ENCODE measurements at places on chromosomes 12 and 14.

GRCh38 chr12:108101605-108102175 is 27.4 kb upstream of the WSCD2 start:
- DNase-seq, result no peak

DNA sequence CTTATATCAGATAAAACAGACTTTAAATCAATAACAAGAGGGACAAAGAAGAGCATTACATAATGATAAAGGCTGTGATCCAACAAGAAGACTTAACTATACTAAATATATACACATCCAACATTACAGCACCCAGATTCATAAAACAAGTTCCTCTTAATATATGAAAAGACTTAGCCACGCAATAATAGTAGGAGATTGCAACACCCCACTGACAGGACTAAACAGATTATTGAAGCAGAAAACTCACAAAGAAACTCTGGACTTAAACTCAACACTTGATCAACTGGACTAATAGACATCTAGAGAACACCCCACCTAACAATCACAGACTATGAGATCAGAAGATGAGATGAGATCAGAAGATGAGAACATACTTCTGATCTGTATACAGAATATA is 5.7 kb upstream of the CLEC14A start:
- no peak for DNase-seq

DNA sequence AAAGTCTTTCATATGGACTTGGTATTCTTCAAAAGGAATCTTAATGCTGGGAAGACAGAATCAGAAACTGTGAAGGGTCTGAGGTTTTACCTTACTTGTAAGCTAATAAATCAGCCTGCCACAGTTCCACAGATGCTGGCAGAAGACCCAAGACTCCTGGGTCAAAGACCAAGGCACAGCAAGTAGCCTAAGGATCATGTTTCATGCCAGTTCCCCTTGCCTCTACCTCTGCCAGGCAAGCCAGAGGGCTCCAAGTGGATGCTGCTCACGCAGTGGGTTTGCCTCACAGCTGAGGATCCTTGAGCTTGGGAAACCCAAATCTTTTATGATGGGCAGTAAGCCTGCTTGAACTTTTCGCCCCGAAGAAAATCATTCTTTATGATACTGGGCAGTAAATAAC is 15.2 kb upstream of the RXYLT1 start:
- no peak for DNase-seq

- DNase-seq, result no peak
Observed at GRCh38 chr14:33793398-33794110, 157.3 kb downstream of the EGLN3 start.

- DNase-seq, result no peak
Observed at GRCh38 chr12:101581190-101581589, 13.6 kb upstream of the MYBPC1 start.

GRCh38 chr14:38016497-38016896 is 191.2 kb upstream of the SSTR1 start:
- no peak for DNase-seq

GRCh38 chr12:66453844-66454243 is 151.6 kb downstream of the HELB start:
- no peak for DNase-seq

- DNase-seq, result no peak
Observed at GRCh38 chr14:103260629-103261124, 73.4 kb upstream of the EIF5 start.

DNA sequence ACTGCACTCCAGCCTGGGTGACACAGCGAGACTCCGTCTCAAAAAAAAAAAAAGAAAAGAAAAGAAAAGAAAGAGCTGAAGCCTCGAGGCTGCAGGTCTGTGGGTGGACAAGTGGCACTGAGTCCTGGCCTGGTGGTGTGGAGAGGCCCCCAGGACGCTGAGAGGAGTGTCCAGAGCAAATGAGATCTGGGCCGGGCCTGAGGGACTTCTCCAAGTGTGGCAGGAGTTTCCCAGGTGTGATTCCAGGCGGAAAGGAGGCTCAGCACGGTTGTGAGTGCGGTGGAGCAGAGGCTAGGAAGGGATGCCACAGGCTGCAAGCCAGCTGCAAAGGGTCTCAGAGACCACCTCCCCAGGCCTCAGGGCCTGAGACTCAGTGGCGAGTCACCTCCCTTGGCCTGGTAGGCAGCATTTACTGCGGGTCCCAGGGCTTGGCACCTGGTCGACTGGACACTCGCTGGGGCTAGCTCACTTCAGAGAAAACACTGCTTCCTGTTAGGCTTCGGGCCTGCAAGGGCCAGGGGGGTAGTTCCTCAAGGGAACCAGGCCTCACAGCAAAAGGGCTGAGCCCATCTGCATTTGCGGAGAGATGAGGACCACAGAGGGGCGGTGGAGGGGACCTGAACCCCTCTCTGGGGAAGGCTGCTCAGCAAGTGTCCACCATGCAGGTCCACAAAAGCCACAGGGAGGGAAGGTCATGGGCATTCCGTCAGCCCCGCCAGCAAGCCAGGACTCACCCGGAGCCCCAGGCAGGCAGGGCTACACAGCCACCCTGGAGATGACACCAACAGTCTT is 11.7 kb downstream of the TTC7B start:
- no peak for DNase-seq

- DNase-seq, result no peak
Observed at GRCh38 chr12:89781156-89781555, 72.5 kb upstream of the ATP2B1 start.

- DNase-seq, result peak; percentile 53
Observed at GRCh38 chr14:76810953-76811400, 1.7 kb downstream of the ANGEL1 start.

DNA sequence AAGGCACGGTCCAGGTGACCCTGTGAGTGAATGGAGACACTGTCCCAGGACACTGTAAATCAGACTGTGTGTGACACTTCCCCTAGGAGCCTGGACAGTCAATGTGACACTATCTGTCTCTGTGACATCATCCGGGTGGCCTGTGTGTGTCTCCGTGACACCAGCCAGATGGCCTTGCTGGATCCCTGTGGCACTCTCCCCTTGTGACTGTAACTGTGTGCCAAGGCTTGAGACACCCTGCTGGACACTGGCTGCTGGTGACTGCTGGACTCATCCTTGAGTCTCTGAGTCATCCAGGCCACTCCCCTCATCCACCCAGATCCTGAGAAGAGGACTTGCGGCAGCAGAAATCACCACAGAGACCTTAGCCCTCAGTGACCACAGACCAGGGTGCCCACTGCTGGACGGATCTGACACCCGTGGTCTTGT is 51.6 kb downstream of the MVK start:
- DNase-seq, result no peak

DNA sequence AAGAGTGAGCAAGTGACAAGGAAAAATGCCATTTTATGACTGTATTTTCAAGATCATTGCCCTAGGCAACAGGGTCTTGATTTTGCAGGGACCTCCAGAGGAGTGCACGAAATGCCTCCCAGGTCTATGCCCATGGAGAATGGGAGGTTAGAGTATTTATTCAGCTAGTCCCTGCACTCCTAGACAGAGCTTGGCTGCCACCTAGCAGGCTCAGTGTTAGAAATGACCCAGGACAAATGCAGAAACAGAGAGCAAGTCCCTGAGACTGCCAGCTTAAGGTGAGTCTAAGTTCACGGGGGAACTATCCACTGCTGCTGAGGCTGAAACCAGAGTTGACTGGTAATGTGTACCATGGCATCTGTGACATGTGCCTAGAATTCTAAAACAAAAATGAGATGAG is 506.4 kb downstream of the MED13L start:
- no peak for DNase-seq

DNA sequence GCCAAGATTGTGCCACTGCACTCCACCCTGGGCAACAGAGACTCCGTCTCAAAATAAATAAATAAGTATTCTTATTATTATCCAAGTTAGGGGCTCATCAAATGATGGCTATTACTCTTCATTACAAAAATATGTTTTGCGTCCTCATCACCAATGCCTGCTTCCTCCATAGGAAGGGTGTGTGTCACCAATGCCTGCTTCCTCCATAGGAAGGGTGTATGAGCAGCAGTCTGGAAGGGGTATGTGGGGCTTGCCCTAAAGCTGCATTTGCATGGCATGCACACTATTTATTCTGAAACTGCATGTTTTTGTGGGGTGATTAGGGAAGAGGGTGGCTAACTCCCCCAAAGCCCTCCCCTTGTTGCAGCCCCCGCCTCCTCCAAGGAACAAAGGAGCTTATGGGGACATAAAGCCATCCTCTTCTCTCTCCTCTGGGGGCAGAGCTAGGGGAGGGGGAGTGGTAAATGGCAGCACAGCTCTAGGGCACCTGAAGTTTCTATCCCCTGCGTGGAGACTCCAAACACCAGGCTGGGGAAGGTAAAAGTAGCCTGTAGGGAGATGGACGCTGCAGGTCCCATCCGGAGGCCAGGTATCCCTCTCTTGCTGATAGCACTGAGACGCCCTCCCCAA is 1.3 kb downstream of the CAMKK2 start:
- no peak for DNase-seq

- no peak for DNase-seq
Observed at GRCh38 chr12:85275374-85275773, 4.6 kb upstream of the ALX1 start.

GRCh38 chr14:93946541-93947090 is 19.5 kb downstream of the FAM181A start:
- no peak for DNase-seq

DNA sequence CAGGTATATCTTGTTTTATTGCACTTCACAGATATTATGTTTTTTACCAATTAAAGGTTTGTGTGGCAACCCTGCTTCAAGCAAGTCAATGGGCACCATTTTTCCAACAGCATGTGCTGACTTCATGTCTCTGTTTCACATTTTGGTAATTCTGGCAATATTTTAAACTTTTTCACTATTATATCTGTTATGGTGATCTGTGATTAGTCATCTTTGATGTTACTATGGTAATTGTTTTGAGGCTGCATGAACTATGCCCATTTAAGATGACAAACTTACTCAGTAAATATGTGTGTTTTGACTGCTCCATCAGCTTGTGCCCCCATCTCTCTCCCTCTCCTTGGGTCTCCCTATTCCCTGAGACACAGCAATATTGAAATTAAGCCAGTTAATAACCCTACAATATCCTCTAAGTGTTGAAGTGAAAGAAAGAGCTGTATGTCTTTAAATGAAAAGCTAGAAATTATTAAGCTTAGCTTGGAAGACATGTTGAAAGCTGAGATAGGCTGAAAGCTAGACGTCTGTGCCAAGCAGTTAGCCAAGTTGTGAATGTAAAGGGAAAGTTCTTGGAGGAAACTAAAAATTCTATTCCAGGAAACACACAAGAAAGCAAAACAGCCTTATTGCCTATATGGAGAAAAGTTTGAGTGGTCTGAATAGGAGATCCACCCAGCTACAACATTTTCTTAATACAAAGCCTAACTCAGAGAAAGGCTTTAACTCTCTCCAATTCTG is 365.1 kb downstream of the ATP23 start:
- DNase-seq, result no peak

DNA sequence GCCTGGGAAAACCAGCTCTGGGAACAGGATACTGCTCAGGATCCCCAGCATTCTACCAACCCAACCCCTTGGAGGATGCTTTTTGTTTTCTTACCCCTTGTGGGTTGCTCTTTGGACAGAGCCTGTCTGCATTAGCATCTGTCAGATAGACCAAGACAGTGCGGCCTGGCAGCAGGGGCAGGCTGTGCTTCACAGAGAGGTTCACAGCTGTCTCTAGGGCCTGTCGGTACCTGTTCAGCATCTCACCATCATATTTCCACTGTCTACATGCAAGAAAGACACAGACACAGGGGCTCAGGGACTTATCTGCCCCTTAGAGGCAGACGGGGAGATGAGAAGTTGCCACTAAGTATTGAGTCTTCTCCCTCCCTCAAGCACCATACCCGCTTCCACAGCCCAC is 21.8 kb downstream of the TEP1 start:
- no peak for DNase-seq

- no peak for DNase-seq
Observed at GRCh38 chr12:130394906-130395305, 57.2 kb downstream of the PIWIL1 start.

DNA sequence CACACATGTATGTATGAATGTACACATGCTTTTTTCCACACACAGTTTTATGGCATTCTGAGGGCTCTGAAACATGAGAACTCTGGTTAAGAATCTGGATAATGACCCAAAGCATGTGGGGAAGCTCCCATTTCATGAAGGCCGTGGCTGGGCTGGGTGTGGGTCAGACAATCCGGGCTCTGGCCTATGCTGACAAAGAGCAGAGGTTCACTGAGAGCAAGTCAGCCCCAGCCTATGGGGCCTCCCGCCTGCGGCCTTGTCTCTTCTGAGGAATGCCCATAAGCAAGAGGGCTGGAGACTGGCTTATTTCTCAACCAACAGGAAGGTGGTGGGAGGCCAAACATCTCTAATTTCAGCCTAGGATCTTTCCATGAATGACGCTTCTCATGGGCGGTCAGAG is 8.5 kb downstream of the MYH6 start:
- no peak for DNase-seq

- DNase-seq, result no peak
Observed at GRCh38 chr12:132460571-132460970, 29.4 kb upstream of the FBRSL1 start.

- DNase-seq, result no peak
Observed at GRCh38 chr12:112809684-112810083, 18.1 kb downstream of the RPH3A start.

GRCh38 chr14:98085751-98086150 is 1186.2 kb downstream of the BCL11B start:
- no peak for DNase-seq

DNA sequence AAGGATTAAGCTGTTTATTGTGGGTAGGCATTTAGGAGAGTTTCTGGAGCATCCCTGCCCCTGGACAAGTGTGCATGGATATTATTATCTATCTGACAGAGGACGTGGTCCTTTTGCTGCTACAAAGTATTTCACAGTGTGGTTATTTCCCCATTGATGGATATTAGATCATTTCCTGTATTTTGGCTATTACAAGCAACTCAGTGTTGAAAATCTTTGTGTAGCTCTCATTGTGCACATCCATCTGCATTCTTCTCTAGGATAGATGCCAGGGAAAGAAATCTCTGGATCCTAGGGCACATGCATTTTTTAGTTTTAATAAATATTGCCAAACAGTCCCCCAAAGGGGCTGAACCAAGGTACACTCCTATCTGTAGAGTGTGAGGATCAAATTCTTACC is 154.3 kb upstream of the SRRM4 start:
- DNase-seq, result no peak

- no peak for DNase-seq
Observed at GRCh38 chr14:51262868-51263267, 22.8 kb downstream of the TMX1 start.

GRCh38 chr14:83384253-83384652 is 1850.6 kb upstream of the SEL1L start:
- DNase-seq, result no peak

- DNase-seq, result no peak
Observed at GRCh38 chr12:108983227-108983626, 37.6 kb downstream of the SVOP start.
